ENCODE measurements at places on chromosomes 7 and 10.

DNA sequence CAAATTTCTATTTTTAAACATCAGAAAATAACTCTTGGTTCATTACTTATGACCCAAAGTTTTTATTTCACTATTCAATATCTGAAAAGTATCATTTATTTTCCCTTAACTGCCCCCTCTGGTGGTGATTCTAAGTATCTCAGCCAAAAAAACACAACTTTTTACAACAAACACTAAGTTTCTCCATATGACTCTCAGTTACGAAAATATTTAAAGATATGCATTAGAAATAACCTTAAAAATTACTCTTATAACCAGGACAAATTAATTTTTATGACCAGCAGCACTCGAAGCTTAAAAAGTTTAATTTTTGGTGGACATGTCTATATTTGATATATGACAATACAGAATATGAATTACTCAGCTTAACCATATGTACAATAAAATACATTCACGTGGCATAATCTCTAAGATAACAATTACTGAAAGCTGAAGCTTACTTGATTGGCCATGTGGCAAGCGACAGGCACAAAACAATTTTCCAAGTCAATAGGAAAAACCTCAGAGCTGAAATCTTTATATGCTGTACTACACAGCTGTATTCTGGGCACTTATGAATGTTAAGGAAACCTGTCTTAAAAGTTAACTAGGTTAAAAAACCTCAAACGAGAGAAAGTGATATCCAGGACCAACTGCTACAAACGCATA, 2.3 kb downstream of the HNRNPA2B1 start:
- DNase-seq = no peak

GRCh38 chr7:71661671-71662224, 529.8 kb downstream of the GALNT17 start:
- DNase-seq = no peak

- no peak for DNase-seq
Observed at GRCh38 chr7:142814451-142814850, 40.4 kb upstream of the EPHB6 start.

DNA sequence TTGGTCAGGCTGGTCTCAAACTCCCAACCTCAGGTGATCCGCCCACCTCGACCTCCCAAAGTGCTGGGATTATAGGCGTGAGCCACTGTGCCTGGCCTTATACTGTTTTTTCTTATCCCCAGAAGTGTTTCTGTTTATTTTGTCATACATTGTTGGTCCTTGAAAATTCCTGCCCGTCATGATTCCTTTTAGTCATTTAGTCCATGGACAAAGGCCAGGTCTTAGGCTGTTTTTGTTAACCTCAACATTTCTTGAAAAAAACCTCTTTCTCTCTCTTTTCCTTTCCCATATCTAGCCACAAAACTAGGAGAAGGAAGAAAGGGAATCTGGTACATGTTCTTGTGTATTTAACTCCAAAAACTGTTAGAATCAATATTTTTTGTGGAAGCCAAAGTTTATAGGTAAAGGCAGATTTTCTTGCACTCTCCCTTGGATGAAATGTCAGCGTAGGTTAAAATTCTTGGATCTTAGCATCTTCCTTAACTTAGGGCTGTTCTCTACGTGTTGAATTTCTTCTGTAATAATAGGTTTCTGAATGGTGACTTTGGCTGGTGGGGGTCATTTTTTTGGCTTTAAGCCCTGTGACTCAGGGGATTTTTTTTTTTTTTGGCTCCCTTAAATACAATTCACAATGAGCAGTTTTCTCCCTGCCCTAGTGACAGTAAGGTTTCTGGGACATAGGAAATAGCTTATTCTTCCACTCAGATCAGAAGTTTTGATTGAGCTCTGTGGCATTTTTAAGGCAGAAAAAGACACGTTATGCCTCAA, 500.8 kb downstream of the AUTS2 start:
- no peak for DNase-seq

- no peak for DNase-seq
Observed at GRCh38 chr7:72781631-72782030, 46.4 kb downstream of the TYW1B start.

DNA sequence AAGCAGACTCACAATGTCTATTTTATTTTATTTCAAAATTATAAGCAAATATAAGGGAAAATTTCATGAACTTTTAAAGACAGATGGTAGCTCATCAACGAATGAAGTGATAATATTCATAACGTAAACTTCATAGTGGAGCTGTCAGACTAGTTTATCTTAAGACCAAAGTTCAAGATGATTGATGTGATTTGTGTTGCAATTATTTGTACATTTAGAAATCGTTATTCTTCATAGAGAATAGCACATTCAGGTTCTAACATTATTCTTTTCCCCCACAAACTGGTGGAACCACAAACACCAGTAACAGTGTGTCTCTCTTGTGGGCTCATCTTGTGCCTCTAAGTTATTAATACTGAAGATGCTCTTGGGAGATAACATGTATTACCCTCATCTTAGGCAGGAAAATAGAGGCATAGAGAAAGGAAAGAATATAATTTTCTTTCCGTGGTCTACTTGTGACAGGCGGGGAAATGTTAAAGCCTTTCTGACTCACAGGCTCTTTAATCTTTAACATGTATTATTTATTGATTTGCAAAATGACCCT, 37.0 kb downstream of the CCSER2 start:
- DNase-seq = no peak

GRCh38 chr10:88840104-88840503, 11.5 kb downstream of the ANKRD22 start:
- no peak for DNase-seq

GRCh38 chr7:36568452-36568849, 155.8 kb downstream of the AOAH start:
- no peak for DNase-seq

DNA sequence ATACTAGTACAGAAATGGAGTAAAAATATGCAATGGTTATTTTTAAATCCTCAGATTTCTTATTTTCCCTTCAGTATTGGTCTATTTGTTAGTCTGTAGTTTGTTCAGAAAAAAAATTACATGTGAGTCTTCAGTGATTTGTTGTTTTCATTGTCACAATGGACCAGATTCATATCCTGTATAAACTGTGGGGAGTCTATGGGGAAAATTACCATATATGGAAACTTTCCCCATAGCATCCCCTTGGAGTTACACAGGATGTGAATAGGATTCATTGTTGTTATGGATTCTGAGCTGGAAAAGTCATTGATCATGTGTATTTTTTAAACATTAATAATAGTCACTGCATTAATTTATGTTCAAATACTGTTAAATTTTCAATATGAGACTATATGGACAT, 72.6 kb downstream of the ST7 start:
- DNase-seq = no peak

DNA sequence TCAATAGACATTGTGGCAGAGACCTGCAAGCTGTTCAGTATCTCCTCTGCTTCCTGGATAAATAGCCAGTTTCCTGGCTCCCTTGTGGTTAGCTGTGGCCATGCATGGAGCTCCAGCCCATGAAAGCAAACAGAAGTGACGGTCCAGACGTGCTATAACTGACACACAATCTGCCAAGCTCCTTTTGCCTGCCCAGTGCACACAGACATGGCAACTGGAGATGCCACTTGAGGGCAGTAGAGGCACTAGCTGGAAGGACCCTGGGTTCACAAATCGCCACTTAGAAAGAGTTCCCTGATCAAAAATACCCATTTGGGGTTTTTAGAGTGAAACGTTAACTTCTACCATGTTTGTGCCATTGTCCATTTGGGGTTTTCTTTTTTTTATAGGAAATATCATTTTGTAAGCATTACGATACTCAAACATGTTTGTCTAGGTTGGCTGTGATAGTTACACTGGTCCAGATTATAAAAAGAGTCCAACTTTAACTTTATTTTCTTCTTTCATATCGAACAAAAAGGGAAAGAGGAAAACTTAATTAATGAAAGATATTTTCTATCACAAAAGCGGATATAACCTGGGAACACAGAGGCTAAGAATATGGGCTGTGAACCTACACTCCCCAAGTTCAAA, 31.3 kb downstream of the KIN start:
- no peak for DNase-seq

- DNase-seq = peak; percentile 75
Observed at GRCh38 chr7:77247206-77247850, 47.7 kb upstream of the FGL2 start.

DNA sequence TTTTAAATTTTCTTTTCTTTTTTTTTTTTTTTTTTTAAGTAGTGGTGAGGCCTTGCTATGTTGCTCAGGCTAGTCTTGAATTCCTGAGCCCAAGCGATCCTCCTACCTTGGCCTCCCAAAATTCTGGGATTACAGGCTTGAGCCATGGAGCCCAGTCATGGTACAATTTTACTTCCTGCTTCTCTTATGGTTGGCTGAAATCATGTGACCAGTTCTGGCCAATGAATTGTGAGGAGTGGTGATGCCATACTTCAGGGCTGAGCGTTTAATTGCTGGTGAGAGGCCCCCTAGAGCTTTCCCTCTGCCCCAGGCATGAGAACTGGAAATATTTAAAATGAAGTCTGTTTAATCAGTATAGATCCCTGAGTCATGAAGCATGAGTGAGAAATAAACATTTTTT, 22.2 kb upstream of the BAIAP2L1 start:
- DNase-seq = no peak

- no peak for DNase-seq
Observed at GRCh38 chr10:93149761-93150160, 76.1 kb downstream of the CYP26A1 start.

GRCh38 chr7:117322741-117323304, at the start of gene WNT2:
WNT2 (minus strand) TSS chr7:117323058; CDS start chr7:117322989, 69 bp downstream.
- DNase-seq = no peak

GRCh38 chr10:132001238-132001972, 19.7 kb upstream of the BNIP3 start:
- no peak for DNase-seq
